ENCODE measurements at places on chromosomes 11 and 22.

DNA sequence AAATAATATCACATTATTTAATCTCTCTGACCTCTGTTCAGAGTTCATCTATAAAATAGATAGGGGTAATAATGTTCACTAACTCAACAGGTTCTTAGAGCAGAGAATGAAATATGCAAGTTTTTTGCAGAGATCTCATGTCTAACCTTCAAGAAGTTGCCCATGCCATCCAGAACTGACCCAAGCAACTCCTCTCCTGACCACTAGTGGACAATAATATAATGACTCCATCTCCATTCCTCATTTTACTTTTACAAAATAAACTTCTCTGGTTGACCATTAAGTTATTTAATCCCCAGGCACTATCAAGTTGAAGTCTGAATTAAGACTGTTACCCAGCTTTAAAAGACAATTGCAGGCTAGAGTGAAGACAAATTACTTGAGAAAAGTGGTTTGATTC is 382.6 kb downstream of the KCNA4 start:
- no peak for DNase-seq

- DNase-seq, result no peak
These were observed 18.8 kb downstream of the LUZP2 start for GRCh38 chr11:24515632-24516031.

- DNase-seq, result no peak
These were observed 48.8 kb upstream of the PICALM start for GRCh38 chr11:86117712-86118063.

DNA sequence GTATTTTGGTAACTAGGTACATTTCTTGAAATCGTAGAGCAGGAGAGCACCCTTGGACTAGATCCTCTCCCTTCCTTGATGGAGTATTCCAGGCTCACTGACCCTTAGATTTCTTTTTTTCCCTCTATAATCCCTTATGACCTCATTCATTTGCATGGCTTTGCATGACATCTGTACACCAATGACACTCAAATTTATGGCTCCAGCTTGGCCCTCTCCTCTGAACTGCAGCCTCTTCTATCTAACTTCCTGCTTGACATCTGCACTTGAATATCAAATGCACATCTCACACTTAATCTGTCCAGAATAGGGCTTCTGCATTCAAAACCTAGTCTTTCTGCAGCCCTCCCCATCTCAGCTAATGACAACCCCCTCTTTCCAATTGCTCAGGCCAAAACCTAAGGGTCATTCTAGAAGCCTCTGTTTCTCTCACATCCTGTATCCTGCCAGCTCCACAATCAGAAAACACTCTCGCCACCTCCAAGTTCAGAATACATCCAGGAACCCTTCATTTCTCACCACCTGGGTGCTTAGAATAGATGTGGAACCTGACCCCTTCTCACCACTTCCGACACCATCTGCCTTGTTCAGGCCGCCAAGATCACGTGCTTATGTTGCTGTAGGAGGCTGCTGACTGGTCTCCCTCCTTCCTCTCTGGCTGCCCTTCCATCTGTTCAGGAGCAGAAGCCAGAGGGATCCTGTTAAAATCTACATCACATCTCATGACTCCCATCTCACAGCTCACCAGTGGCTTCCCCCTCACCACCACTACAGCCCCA is 138.9 kb upstream of the MTNR1B start:
- DNase-seq, result no peak

- no peak for DNase-seq
These were observed 623.2 kb upstream of the B3GAT1 start for GRCh38 chr11:135035282-135035681.
